ENCODE measurements at places on chromosomes 7 and 10.

GRCh38 chr10:17756557-17757217 is 4.7 kb downstream of the TMEM236 start:
- DNase-seq = no peak

DNA sequence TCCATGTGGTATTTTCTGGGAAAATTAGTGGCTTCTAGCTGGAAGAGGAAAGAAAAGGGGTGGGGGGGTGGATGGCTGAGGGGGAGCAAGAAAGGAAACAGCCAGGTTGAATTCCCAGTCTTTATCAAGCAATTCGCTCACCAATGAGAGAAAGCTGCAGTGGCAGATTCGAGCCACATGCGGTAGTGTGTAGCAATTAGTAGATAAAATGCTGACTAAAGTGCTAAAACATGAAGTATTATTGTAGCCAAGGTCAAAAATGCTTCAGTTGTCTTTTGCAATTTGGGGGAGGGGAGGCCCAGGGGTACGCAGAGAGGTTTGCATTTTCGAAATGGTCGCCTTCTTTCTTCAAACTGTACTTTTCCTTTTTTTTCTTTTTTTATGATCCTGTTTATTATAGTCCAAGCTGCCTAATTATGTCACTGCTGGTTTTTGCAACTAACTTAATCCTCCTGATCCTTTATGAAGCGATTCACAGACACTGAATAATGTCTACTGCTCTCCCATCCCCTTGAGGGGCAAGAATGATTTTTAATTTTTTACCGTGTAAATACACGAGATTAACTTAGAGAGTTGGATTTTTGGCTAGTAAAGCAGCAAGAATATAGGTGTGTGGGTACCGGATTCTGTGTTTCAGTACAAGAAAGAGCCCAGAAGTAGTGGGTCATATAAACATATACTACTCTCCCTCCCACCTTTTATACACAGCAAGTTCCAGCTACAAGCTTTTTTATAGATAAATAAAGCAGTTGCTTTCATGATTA is 3.6 kb upstream of the ARID5B start:
- DNase-seq = no peak

- DNase-seq = no peak
These were observed 12.9 kb downstream of the COL17A1 start for GRCh38 chr10:104072786-104073185.

- DNase-seq = no peak
These were observed 11.8 kb downstream of the GPR146 start for GRCh38 chr7:1055956-1056784.

- DNase-seq = no peak
These were observed 54.0 kb downstream of the MALSU1 start for GRCh38 chr7:23353172-23353571.

DNA sequence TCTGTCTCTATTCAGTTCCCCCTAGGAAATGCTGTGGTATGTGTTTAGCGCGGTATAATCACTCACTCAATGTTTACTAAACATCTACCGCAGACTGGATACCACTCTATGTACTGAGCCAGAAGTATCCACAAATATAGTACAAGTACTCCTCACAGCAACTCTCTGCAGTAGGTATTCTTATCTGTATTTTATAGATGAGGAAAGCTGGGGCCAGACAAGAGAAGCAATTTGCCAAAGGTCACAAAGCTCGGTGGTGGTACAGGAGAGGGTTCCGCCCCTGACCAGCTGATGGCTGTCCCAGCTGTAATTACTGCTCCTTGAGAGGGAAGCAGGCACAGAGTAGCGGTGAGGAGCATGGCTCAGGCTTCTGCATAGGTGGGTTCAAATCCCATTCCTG is 184.1 kb downstream of the DOCK4 start:
- no peak for DNase-seq

DNA sequence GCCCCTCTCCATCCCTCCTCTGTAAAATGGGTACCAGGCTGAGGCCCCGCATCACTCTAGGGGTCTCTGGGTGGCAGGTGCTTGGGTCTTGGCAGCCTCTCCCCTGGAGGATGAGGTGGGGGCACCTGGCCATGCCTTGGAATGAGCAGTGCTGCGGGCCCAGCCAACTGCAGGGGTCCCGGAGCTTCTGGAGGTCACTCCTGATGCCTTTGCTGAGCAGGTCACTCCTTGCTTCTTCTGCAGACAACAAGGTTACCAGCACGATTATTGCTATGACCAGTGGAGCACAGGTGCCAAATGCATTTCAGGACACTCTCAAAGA is 22.4 kb upstream of the ZNF488 start:
- DNase-seq = no peak

GRCh38 chr7:155538293-155538692 is 8.1 kb downstream of the CNPY1 start:
- DNase-seq = no peak

DNA sequence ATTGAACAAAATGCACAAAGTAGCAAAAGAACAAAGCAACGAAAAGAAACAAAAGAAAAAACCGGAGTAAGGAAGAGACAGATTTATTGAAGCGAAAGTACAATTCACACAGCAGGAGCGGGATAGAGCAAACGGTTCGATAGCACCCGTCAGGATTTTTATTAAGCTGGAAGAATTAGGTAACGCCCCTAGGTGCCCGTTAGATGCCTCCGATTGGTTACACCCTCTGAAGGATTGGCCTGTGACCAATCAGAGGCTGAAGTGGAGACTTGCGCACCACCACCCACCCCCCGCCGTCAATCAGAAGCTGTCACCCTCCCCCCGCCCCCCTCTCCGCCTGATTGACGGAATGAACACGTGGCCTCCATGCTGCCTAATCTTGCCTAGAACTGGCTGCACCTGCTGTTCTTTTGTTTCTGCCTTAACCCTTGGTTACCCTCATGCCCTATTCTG is 16.8 kb downstream of the OCM2 start:
- DNase-seq = no peak

GRCh38 chr7:55309040-55309991 is 55.8 kb upstream of the LANCL2 start:
- DNase-seq = peak; percentile 1

DNA sequence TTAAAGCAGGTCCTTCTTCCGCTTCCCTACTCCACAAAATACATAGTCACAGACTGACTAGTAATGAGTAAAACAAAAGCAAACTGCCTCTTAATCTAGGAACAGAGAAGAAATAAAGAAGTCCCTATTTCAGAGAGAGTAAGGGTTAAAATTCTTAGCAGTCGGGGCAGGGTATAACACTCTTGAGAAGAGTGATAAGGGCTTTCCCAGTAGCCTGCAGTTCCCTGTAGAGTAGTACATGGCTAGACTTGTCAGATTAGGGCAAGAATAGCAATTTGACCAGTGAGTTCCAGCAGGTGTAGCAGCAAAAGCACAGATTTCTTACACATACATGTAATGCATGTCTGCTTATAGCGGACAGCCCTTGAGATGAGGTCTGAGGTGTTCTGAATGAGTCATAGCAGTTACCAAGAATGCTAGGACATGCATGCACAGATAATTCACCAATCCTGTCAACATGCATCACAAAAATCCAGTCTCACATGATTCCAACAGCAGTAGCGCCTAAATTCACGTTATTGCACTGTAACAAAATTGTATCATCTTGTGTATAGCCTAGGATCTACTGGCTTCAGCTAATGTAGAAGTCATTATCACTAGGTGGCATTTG is 40.7 kb downstream of the BTRC start:
- no peak for DNase-seq

GRCh38 chr10:73655257-73655989 is 406 bp downstream of the SYNPO2L start:
- no peak for DNase-seq

GRCh38 chr7:12210179-12211053 is 678 bp upstream of the TMEM106B start:
- DNase-seq = no peak

DNA sequence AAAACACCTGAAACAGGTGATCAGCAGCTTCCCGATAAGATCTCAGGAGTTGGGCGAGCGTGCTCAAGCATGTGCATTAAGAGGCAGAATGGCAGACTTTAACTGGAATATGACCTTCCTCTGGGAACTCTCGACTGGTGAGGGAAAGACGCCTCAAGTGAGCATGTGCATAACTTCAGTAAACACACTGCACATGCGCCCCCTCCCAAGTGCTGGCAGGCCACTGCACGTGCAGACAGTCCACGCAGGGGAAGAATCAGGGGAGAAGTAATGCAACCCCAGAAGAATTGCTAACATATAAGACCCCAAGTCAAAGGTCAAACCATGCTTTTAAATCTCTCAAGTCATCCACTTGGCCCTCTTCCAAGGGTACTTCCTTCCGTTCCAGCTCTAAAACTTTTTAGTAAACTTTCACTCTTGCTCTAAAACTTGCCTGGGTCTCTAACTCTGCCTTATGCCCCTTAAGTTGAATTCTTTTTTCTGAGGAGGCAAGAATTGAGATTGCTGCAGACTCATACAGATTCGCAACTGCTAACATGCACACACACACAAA is 541.0 kb downstream of the TNS3 start:
- DNase-seq = no peak

- DNase-seq = no peak
These were observed 94.5 kb upstream of the PFKP start for GRCh38 chr10:2972810-2973209.

DNA sequence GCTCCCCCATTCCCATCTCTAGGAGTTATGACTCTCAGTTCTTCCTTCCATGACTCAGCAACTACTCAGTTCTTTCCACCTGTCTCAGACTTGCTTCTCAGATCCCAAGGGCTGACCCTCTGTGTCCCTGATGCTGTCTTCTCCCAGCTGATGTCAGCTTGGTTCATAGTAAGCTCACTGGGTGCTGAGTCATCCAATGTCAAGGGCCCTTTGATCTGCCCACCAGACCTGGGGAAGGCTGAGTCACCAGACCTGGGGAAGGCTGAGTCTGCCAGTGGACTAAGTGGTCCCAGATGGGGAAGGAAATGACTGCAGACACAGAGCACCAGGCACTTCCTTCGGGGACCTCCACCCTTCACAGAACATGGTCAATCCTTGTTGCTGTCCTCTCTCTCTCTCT is 76.1 kb upstream of the ZEB1 start:
- DNase-seq = no peak

DNA sequence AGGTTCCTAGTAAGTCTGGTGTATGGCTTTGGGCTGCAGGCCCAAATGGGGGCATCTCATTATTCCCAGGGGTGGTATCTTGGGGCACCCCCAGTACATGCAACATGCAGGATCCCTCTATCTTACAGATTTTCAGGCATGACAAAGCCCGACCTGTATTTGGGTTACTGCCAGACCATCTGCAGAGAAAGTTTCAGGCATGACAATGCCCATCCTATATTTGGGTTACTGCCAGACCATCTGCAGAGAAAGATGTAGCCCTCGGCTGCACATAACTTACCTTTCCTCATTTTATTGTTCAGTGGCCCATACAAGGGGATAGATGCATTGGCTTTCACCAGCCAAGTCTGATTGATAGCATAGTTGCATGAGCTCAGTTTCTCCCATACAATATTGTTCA is 112.2 kb upstream of the RAB18 start:
- no peak for DNase-seq

DNA sequence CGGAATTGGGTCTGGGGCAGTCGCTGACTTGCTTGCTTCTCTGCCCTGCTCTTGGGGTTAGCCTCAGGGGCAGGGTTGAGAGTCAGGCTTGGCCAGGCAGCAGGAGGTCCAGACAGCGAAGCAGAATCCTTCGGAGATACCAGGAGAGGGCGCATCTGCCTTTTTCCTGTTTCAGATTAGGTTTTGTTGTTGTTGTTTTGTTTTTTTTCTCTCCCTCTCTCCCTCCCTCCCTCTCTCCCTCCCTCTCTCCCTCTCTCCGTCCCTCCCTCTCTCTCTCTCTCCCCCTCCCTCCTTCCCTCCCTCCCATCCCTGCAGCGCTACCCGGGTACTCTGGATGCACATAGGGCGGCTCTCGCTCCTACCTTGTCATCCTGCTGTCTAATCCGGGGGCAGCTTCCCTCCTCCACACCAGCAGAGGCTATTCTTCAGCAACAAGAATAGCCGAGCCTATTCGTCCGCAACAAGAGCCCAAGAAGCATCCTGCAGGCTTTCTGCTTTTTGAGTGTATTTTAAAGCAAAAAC is 758 bp upstream of the OPTN start:
- DNase-seq = peak; percentile 24

DNA sequence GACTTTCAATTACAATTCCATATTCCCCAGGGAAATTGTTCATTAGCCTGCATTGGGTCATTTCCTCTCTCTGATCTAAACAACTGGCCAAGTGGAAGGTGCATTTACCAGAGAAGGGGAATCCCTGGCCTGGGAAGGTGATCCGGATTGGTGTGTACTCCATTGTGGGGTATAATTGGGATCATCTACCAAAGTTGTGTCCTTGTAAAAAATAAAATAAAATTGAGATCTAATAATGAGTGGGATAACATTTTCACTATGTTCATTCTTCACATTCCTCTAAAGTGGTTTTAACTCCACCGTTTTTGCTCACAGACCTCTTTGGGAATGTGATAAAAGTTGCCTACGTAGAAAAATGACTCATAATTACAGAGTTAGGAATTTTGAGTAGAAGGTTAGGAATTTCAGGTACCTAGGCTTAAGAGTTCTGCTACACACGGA is 22.8 kb downstream of the ARL5B start:
- DNase-seq = no peak

- DNase-seq = no peak
These were observed 10.2 kb upstream of the IL2RA start for GRCh38 chr10:6072215-6072934.

DNA sequence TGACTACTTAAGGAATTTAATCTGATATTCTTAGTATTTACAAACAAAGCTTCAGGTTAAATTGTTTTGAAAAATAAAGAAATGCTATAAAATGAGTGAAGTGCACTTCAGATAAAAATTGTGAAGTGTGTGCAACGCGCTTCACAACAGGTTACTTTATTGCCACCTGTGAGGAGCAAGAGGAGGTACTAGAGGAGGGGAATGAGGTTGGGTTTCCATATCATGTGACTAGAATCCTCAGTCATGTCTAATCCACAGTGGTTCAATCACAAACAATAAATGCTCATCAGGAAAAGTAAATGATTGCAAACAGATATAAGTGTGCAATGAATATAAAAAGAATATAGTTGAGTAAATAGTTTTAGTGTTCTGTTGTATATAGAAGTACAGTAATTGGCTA is 34.5 kb upstream of the CD36 start:
- no peak for DNase-seq

- DNase-seq = no peak
These were observed 4.9 kb upstream of the KLHL7 start for GRCh38 chr7:23100697-23101096.

DNA sequence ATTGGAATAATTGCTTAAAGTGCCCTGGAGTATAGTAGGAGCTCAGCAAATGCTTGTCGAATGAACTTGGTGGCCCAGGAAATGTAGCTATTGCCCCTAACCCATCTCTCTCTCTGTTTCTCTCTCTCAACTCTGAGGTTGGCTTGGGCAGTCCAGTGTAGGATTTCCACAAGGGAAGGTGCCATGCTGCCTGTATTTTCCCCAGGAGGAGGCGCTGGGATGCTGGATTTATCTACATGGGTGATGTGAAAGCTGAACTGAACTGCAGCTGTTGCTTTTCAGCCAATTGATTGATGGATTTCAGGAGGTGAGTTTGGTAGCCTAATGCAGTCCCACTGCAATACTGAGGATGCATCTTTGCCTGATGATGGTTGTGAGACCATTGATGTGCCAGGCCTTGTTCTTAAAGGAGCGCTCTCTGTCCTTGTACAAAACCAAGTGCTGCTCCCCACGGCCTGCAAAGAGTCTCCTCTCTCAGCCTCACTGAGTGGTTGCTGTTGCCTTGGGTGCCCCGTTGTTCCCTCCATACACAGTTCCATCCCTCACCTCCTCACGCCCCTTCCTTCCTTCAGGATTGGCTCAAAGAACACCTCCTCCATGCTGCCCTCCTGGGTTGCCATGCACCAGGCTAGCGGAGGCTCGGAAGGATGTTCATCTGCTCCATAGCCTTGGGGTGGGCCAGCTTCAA is 200.6 kb downstream of the GLRX3 start:
- no peak for DNase-seq

GRCh38 chr7:4119848-4120247 is 562.2 kb upstream of the FOXK1 start:
- DNase-seq = no peak

Measured in effector CD8-positive, alpha-beta T cell (primary cell).